ENCODE measurements at places on chromosomes 12 and 14.

DNA sequence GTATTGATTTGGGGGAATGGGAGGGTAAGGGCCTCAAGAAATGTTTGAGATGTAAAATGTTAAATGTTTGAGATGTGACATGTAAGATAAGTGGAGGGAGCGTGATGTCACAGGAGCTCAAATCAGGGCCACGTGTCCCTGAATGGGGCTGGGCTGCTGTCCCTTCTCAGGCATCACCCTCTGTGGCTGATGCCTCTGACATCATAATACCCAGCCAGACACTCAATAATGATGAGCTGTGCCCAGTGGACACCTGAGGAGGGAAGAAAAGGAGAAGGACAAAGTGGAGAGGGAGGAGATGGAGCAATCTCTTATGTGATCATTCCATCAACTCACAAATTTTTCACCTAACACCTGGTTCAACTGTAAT, 120.8 kb downstream of the SAMD4A start:
- DNase-seq: no peak

DNA sequence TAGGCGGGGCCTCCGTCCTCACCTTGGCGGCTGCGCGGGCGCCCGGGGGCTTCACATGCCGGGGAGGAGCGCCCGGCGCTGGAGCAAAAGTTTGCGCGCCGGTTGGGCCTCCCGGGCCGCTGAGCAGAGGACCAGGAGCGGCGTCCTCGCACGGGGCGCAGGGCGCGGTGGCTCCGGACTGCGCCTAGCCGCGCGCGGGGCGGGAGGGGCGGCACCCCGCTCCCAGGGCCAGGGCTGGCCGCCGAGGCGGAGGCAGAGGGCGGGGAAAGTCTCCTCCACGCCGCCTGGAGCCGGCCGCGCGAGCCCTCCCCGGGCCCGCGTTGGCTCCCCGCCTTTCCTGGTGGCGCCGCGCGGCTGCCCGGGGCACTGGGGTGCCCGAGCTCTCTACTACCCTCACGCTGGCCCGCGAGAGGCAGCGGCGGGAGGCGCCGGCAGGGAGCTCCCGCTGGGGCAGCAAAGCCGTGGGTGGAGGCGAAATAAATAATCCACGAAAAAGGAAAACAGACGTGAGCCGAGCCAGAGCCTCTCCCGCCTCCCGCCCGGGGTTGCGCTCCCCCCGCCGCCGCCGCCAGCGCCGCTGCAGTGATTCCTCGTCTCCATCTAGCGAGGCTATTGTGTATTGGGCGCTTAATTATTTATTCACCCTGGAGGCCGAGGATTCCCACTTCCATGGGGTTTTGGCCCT, 400 bp upstream of the PRIMA1 start:
- DNase-seq: no peak

DNA sequence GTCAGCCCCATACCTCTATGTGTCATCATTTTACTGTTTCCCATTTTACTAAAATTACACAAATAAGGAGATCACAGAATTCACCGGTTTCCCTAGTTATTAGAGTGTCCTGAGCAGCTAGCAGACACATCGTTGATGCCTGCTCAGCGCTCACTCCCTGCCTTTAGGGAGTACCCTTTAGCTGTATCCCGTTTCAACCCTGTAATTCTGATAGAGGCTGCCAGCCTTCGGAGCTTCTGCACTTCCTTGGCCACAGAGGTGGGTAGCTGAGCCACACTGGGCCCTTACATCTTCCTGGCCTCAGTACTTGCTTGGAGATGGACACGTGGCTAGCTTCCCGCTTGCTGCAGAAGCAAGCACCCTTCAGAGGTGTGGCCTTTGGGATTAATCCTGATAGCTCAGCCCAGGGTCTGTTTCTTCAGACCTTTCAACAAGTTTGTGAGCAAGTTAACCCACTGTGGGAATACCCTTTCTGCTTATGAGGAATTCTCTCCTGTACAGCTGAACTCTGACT, 14.3 kb upstream of the FBXW8 start:
- DNase-seq: no peak

GRCh38 chr14:61203081-61203753, 77.9 kb downstream of the TMEM30B start:
- DNase-seq: no peak

DNA sequence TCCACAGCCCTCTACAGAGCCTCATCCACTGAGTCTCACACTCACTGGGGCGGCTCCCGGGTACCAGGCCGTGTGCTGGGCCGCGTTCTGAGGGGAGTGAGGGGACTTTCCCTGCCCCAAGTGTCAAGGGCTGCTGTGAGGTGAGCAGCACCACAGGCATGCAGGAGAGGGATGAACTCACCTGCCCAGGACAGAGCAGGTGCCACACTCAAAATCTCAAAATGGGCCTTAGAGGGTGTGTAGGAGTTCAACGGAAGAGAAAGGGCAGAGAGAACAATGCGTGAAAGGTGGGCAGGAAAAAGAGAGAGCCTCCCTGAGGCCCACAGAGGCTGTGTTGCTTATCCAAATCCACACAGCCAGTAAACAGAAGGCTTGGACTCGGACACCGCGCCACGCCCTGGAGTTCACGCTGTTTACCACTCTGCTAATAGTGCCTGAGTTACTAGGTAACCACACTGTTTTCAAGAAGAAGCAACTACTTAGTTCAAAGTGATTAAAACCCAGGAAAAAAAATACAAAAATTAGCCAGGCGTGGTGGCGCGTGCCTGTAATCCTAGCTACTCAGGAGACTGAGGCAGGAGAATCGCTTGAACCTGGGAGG, 32.7 kb downstream of the TSPAN11 start:
- DNase-seq: no peak

GRCh38 chr12:113867258-113867657, 98.9 kb downstream of the RBM19 start:
- DNase-seq: no peak

DNA sequence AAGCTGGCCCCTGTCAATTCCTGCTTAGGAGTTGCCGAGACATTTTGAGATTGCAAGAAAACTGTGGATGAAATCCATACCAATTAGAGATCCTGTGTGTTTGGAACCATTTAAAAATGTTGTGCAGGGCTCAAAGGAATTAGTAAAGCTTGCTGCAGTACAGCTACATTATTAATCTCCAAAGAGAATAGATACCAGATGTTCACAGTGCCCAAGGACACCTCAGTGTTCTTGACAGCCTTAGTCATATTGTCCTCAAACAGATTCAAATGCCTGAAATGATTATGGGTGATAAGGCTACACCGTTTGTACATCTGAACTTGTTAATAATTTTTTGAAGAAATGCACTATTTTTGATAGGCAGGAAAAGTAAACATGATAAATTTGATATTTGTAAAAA, 164.6 kb downstream of the MSRB3 start:
- DNase-seq: no peak

- DNase-seq: no peak
These were observed 26.2 kb upstream of the NPFF start for GRCh38 chr12:53533471-53533870.

DNA sequence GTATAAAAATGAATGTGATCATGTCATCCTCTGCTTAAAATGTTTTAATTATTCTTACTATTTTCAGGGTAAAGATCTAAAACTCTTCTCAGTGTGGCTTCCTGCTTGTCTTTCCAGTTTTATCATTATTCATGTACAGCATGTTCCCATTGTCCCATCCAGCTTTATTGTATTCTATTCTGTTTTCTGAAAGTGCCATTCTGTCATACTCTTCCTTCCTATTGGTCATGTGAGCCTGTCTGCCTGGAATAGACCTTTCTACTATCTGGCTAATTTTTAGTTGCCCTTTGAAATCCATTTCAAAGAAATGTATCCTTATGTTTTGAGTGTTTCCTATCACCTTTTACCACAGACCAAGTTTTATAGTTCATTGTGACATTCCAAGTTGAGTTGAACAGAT, 34.9 kb downstream of the PALS1 start:
- no peak for DNase-seq

GRCh38 chr12:63876980-63877379, 32.5 kb downstream of the SRGAP1 start:
- DNase-seq: no peak

Data from T-helper 9 cell (primary cell).